ENCODE measurements at places on chromosomes 7 and 10.

GRCh38 chr10:95792874-95793285 is 36.9 kb downstream of the ENTPD1 start:
- DNase-seq, result no peak

GRCh38 chr7:108330227-108330626 is 126.0 kb downstream of the NRCAM start:
- no peak for DNase-seq

GRCh38 chr10:78436706-78437406 is 403.2 kb downstream of the RPS24 start:
- DNase-seq, result no peak

DNA sequence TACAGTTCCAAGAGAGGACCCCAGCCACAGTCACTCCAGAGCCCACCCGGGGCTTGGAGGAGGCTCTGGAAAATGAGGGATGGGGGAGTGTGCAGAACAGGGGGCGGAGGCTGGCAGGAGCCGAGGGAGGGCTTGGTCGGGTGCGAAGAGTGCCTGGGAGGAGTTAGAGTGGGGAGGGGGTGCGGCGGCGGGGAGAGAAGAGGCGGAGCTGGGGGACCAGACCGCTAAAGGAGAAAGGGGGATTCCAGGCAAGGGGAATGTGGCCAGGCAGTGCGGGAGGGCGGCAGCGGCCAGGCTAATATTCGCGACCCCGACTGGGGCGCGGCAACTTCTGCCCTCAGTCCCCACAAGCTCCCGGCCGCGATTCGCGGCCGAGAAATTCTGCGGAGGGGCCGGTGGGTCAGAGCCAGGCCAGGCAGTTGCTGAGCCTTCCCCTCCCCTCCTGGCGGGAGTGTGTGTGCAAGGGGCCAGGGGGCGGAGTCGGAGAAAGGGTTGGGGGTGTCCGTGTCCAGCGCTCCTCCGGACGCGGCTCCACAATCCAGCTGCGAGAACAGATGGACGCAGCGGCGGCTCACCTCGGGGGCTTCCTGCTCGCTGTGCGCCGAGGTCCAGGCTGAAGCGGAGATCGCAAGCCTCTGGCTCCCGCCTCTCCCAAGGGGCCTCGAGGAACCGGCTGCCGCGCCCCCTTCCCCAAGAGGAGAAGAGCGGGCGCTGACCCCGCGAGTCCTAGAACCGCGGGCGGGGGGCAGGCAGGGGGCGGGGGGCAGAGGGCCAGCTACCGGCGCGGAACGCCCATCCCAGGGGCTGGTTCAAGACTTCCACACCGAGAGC is 612 bp upstream of the SLC18A3 start:
- no peak for DNase-seq

- DNase-seq, result no peak
These were observed 212.7 kb downstream of the HDAC9 start for GRCh38 chr7:18708204-18708603.

DNA sequence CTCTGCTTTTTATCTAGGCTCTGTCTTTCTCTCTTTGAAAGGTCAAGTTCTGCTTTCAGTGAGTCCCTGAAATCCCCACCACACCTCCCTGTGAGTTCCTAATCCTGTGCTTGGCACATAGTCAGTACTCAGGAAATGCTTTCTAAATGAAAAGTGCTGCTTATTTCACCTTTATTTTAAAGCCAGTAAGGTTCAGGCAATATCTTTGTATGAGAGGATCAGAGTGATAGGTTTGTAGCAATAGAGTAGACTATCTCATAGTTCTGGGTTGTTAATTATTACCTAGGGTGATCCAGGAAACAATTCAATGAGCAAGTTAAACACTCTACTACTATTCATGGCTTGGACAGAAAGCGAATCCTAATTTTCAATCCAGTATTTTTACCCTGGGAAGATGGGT is 7.4 kb upstream of the LAMB1 start:
- no peak for DNase-seq

GRCh38 chr7:43076606-43077005 is 35.8 kb upstream of the HECW1 start:
- DNase-seq, result no peak

DNA sequence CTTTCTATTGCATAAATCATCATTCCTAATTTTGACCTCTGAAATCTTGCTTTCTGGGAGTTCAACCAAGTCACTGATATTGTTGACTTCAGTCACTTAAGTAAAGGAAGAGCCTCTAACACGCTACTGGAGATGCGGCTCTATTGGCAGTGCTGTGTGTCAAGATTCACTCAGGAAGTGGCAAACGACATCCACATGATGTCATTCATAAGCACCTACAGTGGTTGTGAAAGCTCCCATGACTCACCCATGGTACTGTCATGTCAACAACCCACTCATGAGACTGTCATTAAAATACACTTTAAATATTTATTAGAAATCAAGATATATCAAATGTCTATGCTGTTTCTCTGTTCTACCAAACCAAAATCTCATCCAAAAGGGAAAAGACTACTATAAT is 52.5 kb upstream of the LHFPL3 start:
- DNase-seq, result no peak

GRCh38 chr10:19194866-19195265 is 146.3 kb downstream of the MALRD1 start:
- DNase-seq, result no peak

DNA sequence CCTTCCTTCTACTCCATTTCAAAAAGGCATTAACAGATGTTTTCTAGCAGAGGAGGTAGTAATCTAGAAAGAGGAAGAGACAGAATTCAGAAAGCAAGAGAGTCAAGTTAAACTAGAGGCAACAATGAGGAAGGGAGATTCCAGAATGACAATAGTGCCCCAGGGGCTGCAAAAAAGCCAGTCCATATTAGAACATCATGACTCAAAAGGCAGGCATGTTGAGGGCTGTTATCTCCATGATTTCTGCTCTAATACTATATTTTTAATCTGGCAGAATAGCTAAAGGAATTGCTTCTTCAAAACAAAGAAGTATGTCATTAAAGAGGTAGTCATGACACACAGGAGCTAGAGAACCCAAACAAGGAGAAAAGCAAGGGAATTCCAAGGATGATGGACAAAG is 599.6 kb downstream of the INHBA start:
- DNase-seq, result no peak

DNA sequence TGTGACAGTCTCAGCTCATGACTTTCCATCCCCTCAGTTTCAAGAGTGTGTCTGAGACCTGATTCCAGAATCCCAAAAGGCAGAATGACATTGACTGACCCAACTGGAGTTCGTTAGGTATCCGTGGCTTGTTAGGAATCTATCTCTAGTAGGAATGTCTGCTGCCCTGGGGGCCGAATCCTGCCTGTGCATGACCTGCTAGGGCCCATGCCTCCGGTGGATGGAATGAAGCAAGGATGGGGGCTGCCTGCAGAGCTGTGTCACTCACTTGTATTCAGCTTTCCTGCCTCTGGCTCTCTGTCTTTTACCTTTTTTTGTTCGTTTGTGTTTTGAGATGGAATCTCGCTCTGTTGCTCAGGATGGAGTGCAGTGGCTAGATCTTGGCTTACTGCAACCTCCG is 129.5 kb downstream of the SDK1 start:
- DNase-seq, result no peak

- DNase-seq, result peak; percentile 50
These were observed 270.8 kb downstream of the ELFN1 start for GRCh38 chr7:1940863-1941262.

GRCh38 chr7:10618953-10619352 is 354.7 kb upstream of the PHF14 start:
- no peak for DNase-seq

- DNase-seq, result no peak
These were observed 98.6 kb upstream of the FAM180A start for GRCh38 chr7:135847242-135847641.

GRCh38 chr7:40828686-40829600 is 694.1 kb downstream of the SUGCT start:
- DNase-seq, result no peak

GRCh38 chr7:120207037-120207436 is 65.9 kb upstream of the KCND2 start:
- DNase-seq, result no peak

GRCh38 chr7:82423446-82423845 is 20.1 kb downstream of the CACNA2D1 start:
- no peak for DNase-seq

- DNase-seq, result no peak
These were observed 31.8 kb downstream of the BAMBI start for GRCh38 chr10:28709001-28709710.

GRCh38 chr10:13672548-13672947 is 85.8 kb downstream of the PRPF18 start:
- DNase-seq, result no peak

DNA sequence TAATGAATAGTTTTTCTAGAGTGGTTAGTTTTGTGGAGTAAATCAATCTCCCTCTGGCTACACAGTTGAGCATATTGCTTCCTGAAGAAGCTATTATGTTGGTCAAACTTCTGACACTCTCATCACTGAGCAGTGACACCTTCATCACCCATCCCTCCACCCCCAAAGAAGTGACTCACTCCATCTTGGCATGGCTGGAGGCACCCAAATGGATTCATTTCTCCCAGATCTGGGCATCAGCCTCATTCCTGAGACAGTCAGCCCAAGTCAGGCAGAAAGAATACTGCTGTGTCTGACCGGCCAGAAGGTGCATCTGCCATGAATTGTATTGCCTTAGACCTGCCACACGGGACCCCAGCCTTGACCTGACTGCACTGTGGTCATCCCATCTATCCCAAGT is 117.0 kb upstream of the HABP2 start:
- DNase-seq, result no peak

DNA sequence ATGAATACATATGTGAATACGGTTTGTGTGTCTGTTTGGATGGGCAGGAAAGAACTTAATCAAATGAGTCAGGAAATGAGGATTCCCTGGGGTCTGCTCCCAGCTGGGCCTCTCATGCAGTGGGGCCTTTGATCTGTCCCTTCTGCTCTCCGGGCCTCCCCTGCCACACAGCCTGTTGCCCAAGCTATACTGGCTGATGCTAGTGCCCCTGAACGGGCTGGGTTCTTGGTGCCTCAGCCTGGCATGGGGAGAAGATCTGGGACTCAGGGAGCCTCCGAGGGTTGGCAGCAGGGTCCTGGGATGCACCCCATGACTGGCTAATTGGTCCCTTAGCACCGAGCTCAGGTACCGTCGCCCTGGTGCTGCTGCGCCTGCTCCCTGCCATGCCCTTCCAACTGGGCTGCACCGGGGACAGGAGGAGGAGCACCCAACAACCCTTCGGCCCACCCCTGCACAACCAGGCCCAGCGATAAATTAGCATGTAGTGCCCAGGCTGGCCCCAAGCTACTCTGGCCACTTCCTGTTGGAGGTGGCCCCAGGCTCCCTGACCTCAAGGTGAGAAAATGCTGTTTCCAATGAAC is 59.9 kb upstream of the DUSP5 start:
- DNase-seq, result no peak

DNA sequence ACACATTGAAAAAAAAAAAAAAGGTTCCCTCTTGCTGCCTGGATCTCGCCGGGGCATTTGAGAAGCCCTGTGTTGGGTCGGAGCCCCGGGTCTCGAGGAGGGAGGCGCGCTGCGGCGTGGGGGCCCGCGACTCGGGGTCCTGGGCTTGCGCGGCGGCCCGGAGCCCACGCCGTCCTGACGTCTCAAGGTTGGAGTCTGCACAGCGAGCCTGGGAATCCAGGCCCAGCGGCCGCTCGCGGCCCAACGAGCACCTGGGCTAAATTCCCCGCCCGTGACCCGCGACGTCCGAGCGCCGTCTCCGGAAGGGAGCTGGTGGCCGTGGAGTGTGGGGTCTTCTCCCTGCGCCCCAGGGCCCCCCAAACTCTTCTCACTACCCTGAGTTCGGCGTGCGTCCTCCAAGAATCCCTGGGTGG is 1.4 kb upstream of the CTBP2 start:
- DNase-seq, result peak; percentile 59

DNA sequence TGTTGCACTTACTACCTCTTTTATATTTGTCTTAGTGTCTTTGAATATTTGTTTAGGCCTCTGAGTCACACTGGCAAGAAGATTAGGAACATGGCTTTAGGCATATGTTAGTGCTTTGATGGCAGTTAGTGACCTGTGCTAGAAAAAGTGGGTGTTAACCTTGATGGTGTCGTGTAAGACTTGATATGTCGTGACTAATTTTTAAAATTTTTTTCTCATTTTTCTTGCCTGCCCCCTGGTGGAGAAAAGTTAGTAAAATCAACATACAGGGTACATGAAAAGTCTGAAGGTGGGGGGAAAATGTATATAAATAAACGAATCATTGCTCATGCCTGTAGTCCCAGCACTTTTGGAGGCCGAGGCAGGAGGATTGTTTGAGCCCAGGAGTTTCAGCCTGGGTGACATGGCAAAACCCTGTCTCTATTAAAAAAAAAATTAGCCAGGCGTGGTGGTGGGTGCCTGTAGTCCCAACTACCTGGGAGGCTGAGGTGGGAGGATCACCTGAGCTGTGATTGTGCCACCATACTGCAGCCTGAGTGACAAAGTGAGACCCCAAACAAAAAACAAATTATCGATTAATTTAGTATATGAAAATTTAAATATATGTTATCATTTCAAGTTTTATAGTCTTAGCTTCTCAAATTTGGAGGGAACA is 44.6 kb downstream of the TAX1BP1 start:
- no peak for DNase-seq

DNA sequence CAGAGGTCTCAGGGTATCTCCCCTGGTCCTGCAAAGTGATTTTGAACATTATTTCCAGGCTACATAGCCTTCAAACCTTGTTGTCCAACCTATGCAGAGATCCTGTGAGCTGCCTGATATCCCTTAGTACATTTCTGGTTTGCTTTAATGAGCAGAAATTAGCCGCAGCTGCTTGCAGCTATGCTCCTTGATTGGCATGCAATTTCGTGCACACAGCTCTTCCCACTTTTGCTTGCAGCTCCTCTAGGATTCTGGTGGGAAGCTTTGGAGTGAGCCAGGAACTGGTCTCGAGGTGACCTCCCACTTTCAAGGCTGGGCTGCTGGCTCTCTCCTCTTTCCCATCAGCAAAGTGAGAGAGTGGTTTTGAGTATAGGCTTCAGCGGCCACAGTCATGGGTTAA is 45.8 kb downstream of the OAT start:
- DNase-seq, result no peak

All from lower lobe of right lung (tissue), 2 donors.